ENCODE measurements at places on chromosomes 11 and 22.
A peak's percentile ranks its signal among the peaks of the same experiment; 100 is the strongest.

- no peak for DNase-seq
These were observed 104.5 kb upstream of the RAG2 start for GRCh38 chr11:36702330-36703054.

GRCh38 chr11:110113973-110114372 lies 20.8 kb downstream of the ZC3H12C start:
- DNase-seq = no peak

- DNase-seq = no peak
These were observed 2.9 kb downstream of the PGR start for GRCh38 chr11:101126551-101127196.

- no peak for DNase-seq
These were observed 23.0 kb downstream of the NECTIN1 start for GRCh38 chr11:119706029-119706428.

GRCh38 chr11:111397034-111397433 lies 18.0 kb upstream of the POU2AF1 start:
- DNase-seq = no peak

GRCh38 chr22:16801088-16801487 lies 24.1 kb downstream of the XKR3 start:
- DNase-seq = no peak

GRCh38 chr11:61035526-61035835 lies 64.0 kb downstream of the CD6 start:
- DNase-seq = no peak

DNA sequence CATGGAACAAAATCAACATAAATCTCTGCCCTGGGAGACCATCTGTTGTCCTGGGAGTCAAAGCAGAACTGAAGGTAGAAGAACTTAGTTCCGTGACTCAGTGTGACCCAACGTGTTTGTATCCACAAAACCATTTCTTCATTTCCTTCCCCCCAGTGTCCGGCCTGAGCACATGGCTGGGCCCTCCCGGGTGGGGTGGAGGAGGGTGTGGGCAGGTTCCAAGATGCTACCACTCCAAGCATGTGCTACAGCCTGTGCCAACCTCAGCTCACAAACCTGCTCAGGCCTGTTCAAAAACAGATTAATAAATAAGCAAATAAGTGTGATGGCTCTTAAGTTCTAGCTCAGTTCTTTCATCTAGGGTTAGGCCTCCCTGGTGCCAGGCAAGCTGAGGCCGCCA lies 55.3 kb downstream of the SHANK2 start:
- no peak for DNase-seq

DNA sequence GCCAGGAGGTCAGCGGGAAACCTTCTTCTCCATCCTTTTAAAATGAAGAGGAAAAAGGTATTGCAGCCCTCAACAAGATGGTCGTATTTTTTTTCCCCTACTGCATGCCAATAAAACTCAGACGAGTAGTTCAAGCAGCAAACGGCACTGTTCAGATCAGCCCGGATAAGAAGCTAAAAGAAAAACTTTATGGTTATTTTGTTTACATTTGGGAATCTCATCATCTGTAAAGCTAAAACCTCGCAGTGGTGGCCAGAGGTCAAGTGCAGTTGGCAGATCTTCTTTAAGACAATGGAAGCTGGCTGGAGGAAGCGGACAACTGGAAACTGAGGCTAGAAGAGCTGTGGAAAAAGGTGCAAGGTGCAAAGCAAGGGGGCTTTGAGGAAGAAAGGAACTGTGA lies 31.0 kb upstream of the CHRM4 start:
- no peak for DNase-seq

DNA sequence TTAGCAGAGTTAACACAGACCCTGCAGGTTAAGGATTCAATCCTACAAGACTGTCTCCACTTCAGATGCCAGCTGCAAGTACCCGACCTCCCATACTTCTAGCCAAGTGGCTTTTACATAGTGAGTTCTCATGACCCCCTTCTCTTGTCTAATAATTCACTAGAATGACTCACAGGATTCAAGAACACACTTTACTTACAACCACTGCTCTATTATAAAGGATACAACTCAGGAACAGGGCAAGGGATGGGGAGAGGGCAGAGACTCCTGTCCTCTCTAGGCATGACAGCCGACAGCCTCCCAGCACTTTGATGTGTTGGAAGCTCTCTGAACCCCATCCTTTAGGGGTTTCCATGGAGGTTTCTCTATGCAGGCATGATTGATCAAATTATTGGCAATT lies 60.0 kb downstream of the MYO18B start:
- DNase-seq = no peak

DNA sequence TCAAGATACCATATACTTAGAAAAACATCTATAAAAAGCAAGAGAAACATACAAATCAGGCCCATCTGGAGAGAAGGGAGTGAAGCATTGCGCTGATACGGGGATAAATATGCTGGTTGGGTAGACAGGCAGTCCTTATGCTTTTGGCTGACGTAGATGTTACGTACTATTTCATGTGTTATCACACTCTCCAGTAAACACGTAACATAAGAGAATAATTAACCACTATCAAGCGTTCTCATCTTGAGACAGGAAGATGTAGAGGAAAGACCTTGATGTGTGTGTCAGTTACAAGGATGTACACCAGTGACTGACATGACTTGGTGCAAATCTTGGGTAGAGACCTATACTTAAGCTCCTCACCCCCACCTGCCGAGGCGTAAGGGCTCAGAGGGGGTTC lies 86.7 kb upstream of the PRODH start:
- no peak for DNase-seq

- DNase-seq = no peak
These were observed 9.5 kb upstream of the ST3GAL4 start for GRCh38 chr11:126345759-126346585.

DNA sequence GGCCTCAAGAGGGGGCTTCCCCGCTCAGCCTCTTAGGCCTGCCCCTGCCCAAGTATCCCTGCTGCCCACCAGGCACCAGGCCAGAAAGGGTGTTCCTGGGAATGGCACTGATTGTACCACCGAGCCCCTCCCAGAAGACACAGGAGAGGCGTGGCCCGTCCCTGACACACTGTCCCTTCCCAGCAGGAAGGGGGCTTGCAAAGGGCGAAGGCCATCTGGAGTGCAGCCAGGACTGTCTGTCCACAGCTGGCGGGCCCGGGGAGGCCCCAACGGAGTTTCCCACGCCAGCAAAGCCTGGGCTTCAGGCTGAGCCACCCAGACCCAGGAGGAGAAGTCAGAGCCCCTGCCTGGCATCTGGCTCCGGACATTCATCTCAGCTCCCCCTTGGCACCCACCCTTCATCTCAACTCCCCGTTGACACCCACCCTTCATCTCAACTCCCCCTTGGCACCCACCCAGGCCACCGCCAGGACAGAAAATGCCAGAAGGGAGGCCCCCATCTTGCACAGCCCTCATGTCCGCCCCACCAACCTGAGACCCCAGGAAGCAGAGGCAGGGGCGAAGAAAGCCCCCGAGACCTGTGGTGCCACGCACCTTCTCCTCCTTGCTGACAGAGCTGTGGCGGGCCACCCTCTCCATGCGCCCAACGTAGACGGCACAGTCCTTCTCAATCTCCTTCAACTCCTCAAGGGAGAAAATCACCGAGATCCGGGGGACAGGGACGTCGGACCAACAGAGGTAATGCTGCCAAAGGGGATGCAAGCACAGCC lies 19.4 kb downstream of the TUBGCP6 start:
- no peak for DNase-seq

GRCh38 chr11:11095831-11096723 lies 238.2 kb upstream of the ZBED5 start:
- DNase-seq = no peak

DNA sequence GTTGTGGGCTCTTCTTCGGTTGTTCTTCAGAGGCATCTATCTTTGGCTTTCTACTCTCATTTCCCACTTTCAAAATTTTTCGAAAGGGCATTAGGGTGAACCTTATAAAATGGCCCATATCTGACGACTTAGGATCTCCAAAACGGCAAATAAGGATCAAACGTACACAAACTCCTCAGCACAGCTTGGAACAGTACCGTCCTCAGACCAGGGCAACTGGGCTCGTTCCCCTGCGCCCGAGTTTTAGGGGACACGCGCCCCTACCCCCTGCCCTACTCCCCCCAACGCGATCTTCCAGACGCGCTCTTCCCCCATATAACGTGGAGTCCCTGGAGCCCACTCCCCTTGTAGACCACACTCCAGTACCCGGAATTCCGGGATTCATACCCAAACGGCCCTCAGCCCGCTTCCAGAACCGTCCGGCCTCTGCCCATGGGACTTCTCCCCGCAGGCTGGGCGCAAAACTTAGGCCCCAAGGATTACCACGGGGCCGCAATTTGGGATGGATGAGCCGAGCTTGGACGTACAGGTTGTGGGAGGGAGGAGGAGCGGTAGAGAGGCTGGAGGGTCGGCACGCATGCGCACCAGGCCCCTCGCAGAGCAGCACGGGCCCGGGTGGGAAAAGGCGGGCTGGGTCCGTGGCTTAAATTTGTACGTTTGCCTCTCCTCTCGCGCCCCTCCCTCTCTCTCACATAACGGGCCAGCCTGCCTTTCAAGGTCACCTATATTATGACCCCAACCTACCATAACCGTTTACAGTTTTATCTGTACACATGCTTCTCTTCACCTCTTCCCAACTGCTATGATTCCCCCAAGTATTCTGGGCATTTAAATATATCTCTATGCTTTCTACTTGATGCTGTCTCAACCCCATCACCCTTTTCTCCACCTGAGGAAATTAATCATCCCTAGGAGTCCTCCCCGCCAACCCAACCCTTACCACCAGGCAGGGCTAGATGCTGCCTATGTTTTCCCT lies 3.4 kb downstream of the CCDC89 start:
- peak; percentile 55 for DNase-seq

DNA sequence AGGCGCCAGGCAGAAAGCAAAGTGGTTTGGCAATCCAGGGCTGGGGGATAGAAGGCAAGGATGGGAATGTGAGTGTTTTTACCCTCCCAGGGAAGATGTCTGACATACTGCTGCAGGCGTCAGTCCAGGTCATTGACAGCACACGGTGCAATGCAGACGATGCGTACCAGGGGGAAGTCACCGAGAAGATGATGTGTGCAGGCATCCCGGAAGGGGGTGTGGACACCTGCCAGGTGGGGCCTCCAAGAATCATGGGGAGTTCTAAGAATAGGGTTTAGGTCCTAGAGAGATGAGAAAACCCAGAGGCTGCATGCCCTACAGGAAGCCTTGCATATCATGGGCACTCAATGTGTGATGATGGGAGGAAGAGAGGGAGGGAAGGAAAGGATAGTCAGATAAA lies 28.3 kb upstream of the SMIM35 start:
- DNase-seq = no peak

GRCh38 chr11:15170698-15171097 lies 56.0 kb downstream of the INSC start:
- no peak for DNase-seq

GRCh38 chr11:6268820-6269219 lies 9.2 kb downstream of the CCKBR start:
- DNase-seq = no peak

DNA sequence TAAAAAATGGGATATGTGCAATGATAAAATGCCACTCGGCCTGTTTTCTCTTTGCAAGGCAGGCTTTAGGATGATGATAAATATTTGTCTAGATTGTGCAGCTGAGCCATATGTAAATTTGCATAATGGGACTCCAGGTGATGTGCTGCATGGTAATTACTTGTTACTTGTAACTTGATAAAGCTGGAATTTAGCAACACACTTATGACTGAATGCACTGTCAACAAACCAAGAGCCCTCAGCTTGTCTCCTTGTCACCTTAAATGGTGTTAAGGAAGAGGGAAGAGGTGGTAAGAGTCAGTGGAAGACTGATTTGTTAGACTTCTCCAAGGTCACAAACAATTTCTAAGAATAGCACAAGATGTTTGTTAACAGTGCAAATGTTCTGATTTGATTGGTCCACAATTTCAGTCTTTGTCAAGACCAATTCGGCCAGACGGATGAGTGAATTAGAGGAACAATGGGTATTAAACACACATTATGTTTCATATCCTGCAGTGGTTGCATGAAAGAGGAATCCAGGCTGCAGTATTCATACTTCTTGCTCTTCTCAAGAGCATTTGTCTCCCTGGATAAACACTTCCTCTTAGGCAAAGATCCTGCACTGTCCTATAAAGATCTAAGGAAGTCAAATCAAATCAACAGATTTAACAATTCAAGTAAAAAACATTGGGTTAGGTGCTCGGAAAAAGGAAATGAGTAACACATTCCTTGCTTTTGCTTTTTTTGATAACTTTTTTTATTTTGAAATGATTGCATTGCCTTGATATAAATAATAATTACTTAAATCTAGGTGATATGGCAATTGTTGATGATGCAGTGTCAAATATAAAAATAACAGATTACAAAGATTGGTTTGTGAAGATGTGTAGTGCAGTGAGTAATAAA lies 448.3 kb upstream of the DDI1 start:
- no peak for DNase-seq
